ENCODE measurements at places on chromosomes 7 and 10.

GRCh38 chr7:45975847-45976484 is 54.9 kb upstream of the IGFBP3 start:
- DNase-seq, result no peak

- DNase-seq, result peak; percentile 96
These were observed 41.1 kb upstream of the PRKAR1B start for GRCh38 chr7:767941-768731.

- no peak for DNase-seq
These were observed 48.2 kb downstream of the ARHGAP22 start for GRCh38 chr10:48556713-48557112.

GRCh38 chr10:33819206-33819605 is 484.7 kb upstream of the NRP1 start:
- DNase-seq, result no peak

DNA sequence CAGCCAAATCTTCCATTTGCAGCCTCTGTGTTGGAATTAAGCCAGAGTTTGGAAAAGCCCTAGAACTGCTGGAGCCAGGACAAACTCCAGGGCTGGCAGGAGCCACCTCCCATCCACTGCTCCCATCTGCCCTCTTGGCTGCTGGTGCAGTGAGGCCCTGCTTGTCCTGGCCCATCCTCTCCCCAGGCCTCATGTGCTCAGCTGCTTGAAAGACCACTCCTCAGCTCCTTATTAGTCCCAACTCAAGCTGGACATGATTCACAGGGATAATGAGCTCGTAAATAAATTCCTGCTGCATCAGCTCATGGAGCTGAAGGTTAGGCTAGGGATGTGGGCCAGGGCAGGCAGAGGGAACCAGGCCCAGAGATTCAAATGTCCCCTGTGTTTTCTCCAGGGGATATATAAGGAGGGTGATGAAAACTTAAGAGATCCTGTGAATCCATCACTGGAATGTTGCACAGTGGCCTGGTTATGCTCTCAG is 282.8 kb downstream of the RPS24 start:
- peak; percentile 75 for DNase-seq

DNA sequence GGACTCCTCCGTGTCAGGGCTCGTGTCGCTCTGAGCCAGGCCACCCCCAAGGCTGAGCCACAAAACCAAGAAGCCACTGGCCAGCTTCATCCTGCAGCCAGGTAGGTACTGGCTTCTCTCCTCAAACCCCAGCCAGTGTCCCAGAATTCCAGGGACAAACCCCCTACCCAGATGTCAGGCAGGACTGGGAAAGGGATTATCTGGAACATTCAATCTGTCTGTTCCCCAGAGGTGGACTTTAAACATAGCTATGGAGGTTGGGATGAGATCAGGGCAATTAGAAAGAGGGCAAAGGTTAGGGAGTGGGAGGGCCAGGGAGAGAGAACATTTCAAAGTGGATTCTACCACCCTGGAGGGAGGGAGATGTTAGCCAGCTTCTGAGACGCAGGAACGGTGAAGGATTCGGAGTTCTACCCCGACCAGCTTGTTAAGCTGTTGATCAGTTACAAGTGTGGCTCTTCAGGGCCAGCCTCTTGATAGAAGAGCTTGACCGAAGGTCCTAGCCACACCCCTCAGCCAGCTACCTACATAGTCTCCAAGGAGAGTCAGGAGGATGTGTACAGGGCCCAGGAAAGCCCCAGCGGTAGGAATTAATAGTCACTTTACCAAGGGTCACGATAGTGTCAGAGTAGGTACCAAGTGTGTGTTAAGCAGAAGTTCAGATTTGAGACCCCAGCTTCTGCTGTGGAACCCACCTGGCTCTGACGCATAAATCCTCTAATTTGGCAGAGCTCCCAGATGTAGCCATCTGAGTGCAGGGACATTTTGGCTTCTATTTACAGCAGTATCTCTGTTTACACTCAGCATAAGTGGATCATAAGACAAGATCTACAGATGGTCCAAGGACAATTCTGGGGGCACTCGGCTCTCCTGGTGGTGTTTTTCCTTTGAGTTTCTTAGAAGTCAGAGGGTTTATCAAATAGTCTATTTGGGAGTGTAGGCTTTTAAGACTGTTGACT is at the start of gene PLA2G12B:
TSS of gene PLA2G12B (minus strand) at position 211 of the 959 bp plus-strand sequence. CDS start at position 90, 121 bp downstream.
- peak; percentile 2 for DNase-seq

DNA sequence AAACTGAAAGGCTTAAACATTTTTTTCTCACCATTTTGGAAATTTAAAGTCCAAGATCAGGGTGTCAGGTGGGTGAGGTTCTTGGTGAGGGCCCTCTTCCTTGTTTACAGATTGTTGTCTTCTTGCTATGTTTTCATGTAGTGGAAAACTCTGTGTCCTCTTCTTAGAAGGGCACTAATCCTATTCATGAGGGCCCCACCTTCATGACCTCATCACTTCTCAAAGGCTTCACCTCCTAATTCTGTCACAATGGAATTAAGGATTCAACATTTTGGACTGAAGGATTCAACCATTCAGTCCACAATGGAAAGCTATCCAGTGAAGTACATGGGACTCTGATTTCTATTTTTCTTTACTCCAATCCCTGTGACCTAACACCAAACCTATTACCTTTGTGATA is 27.3 kb downstream of the MACC1 start:
- no peak for DNase-seq

DNA sequence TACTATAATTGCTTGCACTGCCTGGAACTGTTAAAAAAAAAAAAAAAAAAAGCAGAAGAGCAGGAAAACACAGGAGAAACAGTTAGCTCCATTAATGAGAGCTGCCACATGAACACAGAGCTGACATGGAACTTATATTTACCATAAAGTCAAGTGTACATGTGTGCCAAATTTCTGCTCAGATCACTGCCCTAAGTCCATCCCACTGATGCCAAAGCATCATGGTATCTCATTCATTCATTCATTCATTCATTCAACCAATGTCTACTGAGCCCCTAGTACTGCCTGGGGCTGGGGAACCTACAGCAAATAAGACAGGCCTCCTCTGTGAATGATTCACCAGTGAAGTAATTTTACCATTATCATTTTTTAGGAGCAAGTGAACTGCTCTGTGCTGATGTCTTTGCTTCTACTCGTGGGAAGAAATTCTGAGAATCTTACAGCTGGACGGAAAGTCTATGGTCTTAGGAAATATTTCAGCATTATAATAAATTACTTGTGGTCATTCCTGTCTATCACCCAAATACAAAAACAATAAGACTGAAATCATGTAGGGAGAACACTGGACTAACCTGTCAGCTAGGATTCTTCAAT is 58.8 kb upstream of the ABLIM1 start:
- DNase-seq, result no peak

DNA sequence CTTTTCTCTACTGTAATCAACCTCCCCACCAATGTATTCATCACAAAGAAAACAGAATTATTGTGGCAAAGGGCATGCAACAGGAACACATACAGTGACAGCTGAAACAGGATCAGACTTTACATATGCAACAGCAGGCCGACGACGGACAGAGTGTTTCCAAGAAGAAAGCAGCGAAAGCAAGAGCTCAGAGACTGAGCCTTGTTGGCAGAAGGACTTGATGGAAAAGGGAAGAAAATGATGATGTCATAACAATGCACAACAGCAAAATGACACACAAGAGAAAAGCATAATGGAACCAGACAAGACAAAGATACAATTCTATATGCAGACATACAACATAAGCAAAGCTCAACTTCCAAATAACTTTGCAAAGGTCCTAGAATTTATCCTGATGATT is 106.5 kb downstream of the ARHGAP12 start:
- DNase-seq, result no peak

DNA sequence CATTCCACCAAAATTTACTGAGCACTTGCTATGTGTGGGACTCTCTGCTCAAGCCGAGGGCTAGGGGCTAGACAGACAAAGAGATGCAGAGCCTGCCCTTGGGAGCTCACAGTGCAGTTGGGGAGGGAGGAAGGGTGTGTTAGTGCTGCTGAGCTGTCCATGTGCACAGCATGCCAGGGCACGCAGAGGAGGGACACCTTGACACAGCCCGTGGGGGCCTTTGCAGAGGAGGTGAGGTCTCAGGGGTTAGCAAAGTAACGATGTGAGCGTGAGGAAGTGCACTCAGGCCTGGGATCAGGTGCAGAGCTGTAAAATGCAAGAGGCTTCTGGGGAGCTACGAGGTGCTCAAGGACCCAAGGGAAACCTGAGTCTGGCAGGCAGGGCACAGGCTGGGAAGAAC is 16.3 kb downstream of the PRKCQ start:
- DNase-seq, result no peak

DNA sequence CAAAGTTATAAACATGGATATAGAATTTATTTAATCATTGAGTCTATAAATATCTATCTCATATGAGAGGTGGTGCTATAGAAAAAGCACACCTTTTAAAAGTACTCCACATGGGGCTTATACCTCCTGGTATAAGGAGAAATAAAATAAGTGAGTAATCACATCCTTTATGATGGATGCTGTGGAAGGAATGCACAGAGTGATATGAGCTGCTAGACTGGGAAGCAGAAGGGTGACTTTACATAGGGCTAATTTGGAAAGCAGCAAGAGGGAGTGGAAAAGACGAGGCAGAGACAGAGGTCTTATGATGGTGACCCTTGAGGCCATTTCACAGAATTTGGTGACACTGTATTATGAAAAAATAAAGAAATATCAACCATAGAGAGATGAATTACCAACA is 59.4 kb upstream of the AHR start:
- DNase-seq, result no peak

DNA sequence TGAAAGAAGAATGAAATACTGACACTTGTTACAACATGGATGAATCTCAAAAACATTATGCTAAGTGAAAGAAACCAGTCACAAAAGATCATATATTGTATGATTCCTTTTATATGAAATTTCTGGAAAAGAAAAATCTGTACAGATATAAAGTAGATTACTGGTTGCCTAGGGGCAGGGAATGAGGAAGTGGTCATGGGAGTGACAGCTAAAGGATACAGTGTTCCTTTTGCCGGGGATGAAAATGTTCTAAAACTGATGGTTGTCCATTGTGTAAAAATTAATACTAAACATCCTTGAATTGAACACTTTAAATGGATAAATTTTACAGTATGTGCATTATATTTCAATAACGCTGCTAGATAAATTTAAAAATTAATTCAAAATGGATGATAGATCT is 25.1 kb downstream of the ALOX5 start:
- no peak for DNase-seq

DNA sequence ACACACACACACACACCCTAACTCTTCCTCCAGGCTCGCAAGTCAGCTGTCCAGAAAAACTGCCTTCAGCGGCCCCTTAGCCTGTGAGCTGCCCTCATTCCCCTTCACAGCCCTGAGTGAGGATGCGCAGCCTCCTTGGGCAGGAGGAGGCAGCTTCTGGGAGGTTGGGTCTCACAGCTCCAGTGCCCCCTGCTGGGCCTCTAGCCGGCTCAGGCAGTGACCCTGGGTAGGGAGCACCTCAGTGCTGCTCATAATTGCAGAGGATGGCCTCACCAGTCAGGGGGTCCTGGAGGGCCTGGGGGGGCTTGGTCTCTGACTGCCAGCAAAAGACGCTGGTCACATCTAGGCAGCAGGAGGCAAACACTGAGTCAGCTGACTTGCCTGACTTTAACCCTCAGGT is 43.7 kb downstream of the ZNF273 start:
- peak; percentile 1 for DNase-seq

DNA sequence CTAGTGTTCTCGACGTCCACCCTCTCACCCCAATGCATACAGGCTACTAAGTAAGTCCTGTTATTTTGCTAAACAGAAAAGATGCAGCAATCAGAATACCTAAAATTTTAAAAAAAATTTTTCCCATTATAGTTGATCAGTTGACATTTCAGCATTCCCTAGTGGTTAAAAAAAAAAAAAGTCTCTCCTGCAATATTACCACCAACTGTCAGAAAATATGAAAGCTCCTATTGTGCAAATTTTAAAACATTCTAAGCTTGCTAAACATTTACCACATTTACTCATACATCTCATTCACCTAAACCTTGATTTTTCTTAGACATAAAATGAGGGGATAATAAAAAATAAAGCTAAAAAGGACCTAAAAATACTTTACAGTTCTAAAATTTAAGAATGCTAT is 165.6 kb downstream of the AVL9 start:
- no peak for DNase-seq

DNA sequence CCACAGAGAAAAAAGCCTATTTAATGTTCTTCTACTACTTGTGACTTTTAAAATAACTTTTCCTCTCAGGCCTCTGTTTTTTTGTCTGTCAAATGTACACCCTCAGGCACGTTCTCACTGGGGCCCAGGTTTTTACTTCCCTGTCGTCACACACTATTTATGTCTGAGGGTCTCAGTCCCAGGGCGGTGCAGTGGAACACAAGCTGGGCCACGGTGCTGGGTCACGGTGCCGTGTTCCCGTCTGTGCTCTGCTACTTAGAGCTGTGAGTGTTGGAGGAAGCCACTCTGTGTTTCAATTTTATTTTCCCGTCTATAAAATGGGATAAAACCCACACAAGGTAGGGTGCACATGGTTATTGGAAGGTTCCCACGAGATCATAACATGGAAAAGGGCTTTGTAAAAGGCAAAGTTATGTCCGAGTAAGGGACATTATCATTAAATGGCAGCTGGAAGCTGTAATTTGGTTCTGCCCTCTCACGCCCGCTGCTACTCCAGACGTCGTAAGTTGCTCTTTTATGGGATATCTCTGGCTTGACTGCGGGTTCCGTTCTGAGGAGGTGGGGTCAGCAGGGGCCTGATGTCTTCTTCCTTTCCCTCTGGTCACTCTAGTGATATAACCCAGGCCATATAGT is 25.2 kb downstream of the ZNF775 start:
- DNase-seq, result peak; percentile 70

GRCh38 chr7:68444956-68445355 is 1153.3 kb upstream of the AUTS2 start:
- DNase-seq, result no peak

DNA sequence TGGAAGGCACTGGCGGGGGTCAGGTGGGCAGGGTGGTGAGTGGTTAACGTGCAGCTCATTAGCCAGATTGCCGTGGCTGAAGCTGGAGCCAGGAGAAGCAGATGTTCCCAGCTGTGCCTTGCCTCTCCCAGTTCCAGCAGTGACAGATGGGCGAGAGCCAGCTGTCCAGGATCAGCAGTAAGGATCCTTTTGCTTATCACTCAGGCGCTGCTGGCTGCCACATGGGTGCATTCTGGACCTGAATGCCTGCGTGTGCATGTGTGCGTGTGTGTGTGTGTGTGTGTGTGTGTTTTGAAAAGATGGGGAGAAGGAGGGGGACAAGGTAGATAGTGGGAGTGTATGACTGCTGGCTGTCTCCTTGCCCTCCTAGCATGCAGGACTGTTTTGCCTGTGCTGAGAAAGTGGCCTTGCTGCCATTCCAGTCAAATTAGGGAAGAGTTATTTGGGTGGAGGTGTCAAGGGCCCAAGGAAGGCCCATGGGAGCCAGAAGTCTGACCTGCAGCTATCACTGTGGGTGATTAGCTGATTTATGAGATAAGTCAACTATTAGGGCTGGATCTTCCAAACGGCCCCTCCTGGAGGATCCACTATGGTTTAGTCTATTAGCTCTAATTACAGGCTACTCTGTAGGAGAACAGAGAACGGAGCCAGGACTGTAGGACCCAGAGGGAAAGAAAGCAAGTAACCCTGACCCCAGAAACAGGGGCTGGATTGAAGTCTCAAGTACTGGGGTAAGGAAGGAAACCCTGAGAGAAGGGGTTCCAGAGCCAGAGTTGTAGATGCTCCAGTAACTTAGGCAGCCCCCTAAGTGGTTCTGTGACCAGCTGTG is 3.3 kb downstream of the EPHA1 start:
- DNase-seq, result peak; percentile 76
